ENCODE measurements at places on chromosomes 11 and 22.

GRCh38 chr11:32920570-32920969 lies 28.0 kb downstream of the QSER1 start:
- no peak for DNase-seq

DNA sequence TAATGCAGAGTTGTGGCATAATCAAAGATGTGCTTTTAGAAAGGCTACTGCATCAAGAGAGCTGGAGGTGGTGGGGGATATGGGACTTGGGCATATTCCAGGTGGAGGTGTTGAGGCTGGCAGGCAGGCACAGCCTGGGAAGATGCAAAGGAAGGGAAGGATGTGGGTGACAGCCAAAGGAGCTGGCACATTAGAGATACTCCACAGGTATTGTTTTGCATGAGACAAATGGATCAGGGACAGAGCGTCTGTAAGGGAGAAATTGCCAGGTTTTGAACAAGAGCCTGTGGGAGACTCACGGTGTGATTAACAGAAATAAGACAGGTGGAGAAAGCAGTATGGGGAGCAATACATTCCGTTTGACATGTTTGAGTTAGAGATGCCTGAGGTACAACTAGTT lies 263.7 kb downstream of the NELL1 start:
- DNase-seq, result no peak

DNA sequence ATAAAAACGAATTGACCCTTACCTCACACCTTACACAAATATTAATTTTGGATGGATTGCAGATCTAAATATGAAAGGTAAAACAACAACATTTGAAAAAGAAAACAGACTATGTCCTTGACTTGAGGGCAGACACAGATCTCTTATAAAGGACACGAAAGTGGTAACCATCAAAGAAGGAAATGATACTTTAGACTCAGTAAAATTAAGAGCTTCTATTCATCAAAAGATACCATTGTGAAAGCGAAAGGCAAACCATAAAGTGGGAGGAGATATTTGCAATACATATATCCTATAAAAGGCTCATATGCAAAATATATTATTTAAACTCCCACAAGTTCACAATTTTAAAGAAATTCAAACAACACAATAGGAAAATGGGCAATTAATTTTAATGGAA lies 5.0 kb downstream of the HEPACAM start:
- DNase-seq, result no peak

DNA sequence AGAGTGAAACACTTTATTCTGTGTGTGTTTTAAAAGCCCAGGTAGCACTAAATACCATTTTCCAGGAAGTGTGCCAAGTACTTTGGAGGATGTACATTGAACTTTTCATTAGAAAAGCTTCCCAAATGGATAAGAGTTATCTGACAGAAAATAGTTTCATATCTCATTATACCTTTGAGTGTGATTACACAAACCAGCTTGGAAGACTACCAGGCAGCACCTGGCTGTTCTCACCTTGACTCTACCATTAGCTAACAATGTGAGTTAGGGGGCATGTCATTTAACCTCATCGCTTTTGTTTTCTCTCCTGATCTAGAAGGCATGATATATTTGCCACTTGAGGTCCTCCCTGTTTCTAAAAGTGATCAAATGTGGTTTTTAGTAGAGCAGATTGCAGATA lies 50.2 kb downstream of the GRM5 start:
- DNase-seq, result no peak

DNA sequence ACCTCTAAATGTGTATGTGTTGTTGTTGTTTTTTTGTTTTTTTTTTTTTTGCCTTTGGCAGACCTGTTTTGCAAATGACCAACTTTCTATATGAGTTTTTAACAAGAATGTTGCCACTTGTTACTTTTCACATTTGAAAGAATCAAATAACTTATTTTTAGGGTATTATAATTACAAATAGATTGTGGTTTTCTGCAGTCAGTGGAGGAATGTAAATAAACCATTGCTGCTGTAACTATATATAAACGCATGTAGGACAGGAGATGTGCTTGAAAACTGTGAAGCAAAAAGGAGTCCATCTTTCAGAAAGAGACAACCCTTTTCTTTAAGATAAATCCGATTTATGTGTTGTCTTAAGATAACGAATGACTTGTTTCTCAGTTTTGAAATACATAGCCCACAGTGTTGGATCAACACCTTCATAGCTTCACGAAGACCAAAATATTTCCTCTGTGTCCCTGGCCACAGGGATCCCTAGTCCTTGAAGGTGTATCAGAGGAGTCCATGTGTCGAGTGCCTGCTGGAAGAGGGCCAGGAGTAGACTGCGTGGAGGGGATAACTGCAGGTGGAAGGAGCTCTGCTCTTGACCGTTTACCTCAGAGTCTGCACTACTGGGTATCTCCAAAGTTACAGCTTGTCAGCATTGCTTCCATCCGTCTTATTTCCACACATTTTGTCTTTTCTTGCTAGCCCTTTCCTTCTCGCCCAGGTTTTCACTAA lies 24.7 kb downstream of the TNRC6B start:
- no peak for DNase-seq

- DNase-seq, result no peak
Observed at GRCh38 chr11:107898270-107898669, 30.0 kb upstream of the RAB39A start.

DNA sequence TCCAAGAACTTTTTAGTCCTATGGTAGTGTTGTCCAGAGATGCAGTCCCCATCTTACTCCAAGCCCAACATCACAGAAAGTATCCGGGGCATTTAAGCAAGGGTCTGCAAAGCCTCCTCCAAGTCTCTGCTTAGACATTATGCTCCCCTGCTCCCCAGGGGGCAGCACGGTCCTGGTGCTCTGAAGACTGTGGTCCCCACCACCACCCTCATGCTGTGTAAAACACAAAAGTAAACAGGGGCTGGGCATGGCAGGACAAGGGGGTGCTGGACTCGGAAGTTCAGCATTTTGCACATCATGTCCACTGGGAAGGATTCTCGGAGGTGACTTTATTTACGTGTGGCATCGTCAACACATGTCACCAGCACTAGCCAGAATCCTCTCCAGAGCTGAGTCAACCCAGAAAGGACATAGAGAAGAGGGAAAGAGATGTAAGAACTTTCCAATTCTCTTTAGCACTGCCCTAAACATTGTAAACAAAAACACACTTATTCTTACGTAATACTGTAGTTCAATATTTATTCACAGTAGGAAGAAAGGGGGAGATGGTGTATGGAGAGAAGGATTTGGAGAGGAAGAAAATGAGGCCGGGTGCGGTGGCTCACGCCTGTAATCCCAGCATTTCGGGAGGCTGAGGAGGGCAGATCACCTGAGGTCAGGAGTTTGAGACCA lies 37.7 kb downstream of the TCIRG1 start:
- DNase-seq, result no peak

DNA sequence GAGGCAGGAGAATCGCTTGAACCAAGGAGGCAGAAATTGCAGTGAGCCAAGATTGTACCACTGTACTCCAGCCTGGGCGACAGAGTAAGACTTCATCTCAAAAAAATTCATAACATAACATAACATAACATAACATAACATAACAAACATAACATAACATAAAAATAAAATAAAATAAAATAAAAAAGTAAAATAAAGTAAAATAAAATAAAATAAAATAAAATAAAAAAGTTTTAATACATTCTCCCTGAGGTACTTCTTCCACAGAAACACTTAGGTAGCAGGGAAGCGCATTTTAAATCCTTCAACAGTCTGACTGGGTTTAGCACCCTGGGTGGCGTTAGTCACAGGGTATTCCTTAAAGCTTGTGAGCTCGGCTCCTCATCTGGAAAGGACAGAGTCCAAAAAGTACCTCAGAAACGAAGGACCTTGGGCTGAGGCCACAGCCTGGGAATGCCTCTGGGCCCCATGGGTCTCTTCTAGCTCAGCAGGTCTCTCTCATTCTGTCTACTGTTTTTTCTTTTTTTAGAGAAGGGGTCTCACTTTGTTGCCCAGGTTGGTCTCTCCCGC lies 41.7 kb downstream of the MICAL3 start:
- no peak for DNase-seq

GRCh38 chr11:36750349-36750748 lies 152.3 kb upstream of the RAG2 start:
- DNase-seq, result no peak

DNA sequence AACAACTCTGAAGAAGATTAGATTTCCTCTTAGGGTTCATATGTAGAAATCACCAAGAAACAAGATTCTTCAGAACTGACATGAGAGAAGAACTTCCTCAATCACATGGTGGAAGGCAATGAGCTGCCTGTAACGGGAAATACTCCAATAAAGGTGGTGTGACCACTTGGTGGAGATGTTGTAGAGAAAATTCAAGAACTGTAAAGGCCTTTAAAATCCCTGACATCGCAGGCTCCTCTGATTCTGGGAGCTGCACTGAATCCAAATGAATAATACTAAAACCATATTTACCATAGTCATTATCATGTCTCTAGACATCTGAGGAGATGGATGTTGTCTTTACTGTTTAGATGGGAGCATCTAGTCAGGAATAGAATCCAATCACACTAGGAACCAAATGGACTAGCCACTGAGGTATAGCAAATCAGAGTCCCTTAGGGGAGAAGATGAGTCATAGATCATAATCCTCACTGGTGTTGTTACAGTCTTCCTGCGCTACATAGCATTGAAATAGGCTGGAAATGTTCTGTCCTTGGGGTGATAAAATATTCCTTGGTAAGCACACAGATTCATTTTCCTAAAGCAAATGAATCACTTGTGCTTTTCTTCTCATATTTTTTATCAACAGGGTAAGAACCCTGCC lies 321.6 kb upstream of the TENM4 start:
- DNase-seq, result no peak

GRCh38 chr11:10255388-10256125 lies 38.5 kb downstream of the SBF2 start:
- DNase-seq, result no peak

DNA sequence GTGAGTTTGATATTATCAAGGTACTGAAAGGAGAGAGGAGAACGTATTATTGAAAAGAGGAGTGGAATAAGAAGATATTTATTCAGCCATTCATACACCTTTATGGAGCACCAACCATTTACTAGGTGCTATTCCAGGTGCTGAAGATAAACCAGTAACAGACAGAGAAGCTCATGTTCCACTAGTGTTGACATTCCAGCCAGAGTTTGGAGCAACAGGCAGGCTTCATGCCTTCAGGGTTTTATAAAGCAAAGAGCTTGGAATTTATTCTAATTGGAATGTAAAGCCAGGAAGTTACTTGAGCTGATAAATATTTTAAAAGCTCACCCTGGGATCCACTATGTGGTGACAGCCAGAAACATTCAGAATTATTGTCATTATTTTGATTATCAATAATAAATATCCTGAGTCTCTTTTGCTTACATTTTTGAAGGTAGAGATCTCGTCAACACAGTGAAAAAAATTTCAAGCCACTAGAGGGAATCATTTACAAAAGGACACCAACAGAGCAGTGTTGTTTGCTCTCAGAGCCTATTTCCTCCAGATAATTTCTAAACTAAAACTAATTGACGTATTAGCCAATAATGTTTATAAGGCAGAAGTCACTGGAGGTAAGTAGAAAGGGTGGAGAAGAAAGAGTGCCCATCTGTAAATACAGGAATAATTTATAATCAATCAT lies 172.0 kb downstream of the KCNA4 start:
- no peak for DNase-seq

- DNase-seq, result peak; percentile 89
Observed at GRCh38 chr22:46069521-46070214, 80.7 kb upstream of the PPARA start.

GRCh38 chr11:44633641-44634040 lies 68.2 kb downstream of the CD82 start:
- DNase-seq, result no peak

- peak; percentile 15 for DNase-seq
Observed at GRCh38 chr11:76315182-76315853, 65.6 kb downstream of the THAP12 start.

DNA sequence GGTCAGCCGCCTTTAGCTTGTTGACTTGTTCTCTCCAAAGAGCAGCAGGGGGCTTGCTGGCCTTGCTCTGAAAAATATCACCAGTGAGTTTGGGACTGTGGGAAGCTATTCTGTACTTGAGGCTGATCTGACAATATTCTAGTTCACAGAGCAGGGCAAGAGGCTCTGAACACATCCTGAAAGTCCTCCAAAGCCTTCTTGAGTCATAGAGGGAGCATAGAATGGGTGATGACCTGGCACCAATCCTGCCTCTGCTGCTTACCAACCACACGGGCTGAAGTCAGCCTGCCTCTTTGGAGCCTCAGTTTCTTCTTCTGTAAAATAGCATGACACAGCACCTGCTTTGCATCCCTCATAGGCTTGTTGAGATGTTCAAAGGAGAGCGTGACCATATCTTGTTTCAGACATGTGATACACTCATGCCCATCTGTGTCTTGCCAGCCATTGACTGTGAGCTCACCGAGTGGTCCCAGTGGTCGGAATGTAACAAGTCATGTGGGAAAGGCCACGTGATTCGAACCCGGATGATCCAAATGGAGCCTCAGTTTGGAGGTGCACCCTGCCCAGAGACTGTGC lies 96.6 kb downstream of the RRAS2 start:
- DNase-seq, result no peak

GRCh38 chr11:10937385-10937771 lies 79.5 kb upstream of the ZBED5 start:
- no peak for DNase-seq

GRCh38 chr11:11640996-11641395 lies 19.2 kb upstream of the GALNT18 start:
- DNase-seq, result no peak

DNA sequence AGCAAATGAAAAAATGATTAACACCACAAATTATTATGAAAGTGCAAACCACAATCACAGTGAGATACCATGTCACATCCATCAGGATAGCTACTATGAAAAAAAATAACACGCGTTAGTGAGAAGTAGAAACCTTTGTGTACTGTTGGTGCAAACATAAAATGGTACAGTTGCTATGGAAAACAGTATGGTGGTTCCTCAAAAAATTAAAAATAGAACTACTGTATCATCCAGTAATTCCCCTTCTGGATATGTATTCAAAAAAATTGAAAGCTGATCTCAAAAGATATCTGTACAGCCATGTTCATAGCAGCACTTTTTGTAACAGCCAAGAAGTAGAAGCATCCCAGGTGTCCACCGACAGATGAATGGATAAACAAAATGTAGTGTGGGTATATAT lies 43.4 kb downstream of the CCDC81 start:
- no peak for DNase-seq

- DNase-seq, result no peak
Observed at GRCh38 chr11:80727315-80727714, 1286.5 kb upstream of the TENM4 start.

DNA sequence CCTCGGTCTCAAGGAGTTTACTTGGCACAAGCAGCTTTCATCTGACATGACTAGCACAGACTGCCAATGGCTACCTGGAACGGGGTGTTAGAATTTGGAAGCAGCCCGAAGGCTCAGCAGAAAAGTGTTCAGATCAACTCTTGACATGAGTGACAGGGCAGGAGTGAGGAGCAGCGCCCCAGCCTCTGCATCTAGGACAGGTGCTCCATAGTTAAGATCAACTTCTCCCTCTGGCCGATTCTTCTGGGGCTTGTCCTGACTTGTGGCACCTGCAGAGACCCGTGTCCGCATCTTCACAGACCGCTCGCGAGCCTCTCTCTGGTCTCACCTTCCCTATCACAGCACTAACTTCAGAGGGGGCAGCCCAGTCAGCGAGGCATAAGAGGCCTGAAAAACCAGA lies 42.5 kb upstream of the CHKA start:
- no peak for DNase-seq

Data from lower lobe of right lung (tissue), 2 donors.